ENCODE measurements at places on chromosomes 12 and 14. TPM values are rescaled to one million over a fixed set of nuclear protein-coding genes. Genes with fewer than 3 reads are reported as not detected.

REC8 gene
- polyA plus RNA-seq: 1.8 TPM

GRIN2B gene
- polyA plus RNA-seq: 0.69 TPM

KLRF1 gene
- polyA plus RNA-seq: not detected

ADSS1 gene
- 4.1 TPM for polyA plus RNA-seq

CISTR gene
- polyA plus RNA-seq: not detected

CLEC9A gene
- not detected for polyA plus RNA-seq

ENDOU gene
- polyA plus RNA-seq: not detected

TCL1B gene
- polyA plus RNA-seq: not detected

OTOGL gene
- polyA plus RNA-seq: 0.07 TPM

APOF gene
- not detected for polyA plus RNA-seq

GRCh38 chr12:65889144-65889880, 65.0 kb downstream of the HMGA2 start:
- DNase-seq: no peak

GRCh38 chr12:42960087-42960527, 370.6 kb upstream of the PRICKLE1 start:
- DNase-seq: no peak

DNA sequence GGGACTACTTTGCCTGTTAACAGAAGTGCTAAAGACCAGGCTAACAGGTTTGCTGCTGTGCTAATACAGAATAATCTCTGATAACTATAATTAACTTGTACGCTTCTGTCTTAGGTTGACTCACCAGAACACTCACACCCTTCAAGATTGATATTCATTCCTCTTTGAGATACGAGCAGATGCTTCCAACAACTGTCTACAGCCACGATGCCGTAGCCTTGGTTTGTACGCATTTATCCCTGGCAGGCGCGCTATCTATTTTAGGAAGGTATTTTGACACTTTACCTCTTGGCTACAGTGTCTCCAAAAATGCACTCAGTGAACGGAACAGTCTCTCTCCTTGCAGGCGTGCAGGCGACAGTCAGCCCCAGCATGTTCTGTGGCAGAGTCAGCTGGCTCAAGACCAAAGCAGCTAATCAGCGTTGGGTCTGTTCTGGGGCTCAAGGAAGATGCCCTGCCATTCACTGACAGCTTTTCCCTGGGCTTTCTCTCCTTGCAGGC, 146.4 kb upstream of the PRICKLE1 start:
- no peak for DNase-seq

DNA sequence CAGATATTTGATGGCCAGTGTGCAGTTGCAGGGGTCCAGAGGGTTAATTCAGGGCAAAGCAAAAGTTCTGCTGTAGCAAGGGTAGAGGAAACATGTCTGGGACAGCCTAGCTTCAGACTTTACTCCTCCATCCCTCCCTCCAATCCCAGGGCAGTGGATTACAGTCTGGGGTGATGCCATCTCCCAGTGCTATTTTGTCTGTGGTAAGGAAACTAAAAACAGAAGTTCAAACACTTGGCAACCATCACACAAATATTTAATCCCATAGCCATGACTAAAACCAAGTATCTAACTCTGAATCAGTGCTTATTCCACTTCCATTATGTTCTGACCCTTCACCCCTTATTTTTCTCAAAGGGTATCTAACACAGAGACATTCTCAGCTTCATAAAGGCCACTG, 61.8 kb downstream of the PIK3C2G start:
- no peak for DNase-seq

GRCh38 chr12:40903040-40903439, 210.8 kb downstream of the CNTN1 start:
- no peak for DNase-seq

DNA sequence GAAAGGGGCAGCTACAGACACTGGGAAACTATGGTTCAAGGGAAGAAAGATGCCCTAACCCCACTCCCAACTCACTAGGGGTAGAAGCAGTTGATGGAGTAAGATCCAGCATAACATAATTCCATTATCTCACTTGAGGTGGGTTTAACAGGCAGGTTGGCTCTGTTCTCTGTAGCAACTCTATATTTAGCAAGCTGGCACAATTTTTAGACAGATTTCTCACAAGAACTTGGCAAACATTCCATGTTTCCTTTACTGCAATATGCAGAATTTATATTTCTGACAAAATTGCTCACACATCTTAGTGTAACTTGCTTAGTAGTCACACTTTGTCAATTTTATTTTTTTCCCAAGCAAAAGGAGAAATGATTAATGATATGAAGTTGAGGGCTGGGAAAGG, 475.4 kb downstream of the RMST start:
- no peak for DNase-seq

GRCh38 chr12:116353958-116354357, 76.5 kb upstream of the MED13L start:
- DNase-seq: no peak

- no peak for DNase-seq
Measured at GRCh38 chr12:234019-234418, 20.1 kb upstream of the SLC6A12 start.

- no peak for DNase-seq
Measured at GRCh38 chr12:24386836-24387235, 437.4 kb upstream of the SOX5 start.

- no peak for DNase-seq
Measured at GRCh38 chr12:5085896-5086295, 42.2 kb downstream of the KCNA5 start.

DNA sequence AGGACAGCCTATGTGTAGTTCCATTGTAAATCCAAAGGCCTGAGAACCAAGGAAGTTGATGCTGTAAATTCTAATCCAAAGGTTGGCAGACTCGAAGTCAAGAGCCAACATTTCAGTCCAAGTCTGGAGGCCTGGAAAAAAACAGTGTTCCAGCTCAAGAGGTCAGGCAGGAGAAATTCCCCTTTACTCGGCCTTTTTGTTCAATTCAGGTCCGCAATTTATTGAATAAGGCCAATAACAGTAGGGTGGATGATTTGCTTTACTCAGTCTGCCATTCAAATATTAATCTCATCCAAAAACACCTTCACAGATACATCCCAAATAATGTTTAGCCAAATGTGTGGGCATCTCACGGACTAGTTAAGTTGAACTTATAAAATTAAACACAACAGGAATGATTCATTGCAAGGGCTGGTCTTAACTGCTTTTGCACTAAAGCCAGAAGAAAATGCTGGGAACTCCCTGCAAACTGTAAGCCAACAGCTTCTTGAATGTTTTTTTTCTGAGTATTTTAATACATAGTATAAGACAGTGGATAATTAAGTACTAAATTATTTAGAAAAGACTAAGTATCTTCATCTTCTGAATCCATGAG, 197.4 kb upstream of the GARIN6 start:
- no peak for DNase-seq

DNA sequence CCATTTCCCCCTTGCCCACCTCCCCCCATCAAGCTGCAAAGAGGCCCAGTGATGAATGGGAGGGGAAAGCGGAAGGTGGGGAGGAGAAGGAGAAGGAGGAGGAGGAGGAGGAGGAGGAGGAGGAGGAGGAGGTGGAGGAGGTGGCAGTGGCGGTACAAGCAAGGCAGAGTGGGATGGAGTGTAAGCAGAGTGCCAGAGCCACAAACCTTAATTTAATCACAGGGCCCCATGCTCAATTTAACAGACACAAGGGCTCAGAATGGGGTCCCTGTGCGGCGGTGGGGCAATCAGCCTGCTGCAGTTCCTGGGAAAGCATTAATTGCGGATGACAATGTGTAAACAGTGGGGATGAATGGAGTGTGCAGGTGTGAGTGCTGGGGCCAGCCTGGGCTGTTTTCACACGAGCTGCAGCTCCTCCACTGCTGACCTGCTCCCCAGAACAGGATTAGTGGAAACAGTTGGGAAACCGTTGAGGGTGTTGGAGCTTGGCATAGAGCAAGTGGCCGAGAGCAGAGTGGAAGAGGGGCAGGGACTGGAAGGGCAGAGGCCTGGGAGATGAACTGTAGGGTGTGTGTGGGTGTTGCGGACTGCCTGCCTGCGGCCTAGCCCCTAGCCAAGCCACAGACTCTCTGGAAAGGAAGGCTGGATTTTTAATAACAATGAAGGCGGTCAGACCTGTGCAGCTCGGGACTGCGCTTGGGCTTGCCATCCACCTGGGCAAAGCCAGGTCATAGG, 36.4 kb upstream of the SMOC1 start:
- DNase-seq: no peak

DNA sequence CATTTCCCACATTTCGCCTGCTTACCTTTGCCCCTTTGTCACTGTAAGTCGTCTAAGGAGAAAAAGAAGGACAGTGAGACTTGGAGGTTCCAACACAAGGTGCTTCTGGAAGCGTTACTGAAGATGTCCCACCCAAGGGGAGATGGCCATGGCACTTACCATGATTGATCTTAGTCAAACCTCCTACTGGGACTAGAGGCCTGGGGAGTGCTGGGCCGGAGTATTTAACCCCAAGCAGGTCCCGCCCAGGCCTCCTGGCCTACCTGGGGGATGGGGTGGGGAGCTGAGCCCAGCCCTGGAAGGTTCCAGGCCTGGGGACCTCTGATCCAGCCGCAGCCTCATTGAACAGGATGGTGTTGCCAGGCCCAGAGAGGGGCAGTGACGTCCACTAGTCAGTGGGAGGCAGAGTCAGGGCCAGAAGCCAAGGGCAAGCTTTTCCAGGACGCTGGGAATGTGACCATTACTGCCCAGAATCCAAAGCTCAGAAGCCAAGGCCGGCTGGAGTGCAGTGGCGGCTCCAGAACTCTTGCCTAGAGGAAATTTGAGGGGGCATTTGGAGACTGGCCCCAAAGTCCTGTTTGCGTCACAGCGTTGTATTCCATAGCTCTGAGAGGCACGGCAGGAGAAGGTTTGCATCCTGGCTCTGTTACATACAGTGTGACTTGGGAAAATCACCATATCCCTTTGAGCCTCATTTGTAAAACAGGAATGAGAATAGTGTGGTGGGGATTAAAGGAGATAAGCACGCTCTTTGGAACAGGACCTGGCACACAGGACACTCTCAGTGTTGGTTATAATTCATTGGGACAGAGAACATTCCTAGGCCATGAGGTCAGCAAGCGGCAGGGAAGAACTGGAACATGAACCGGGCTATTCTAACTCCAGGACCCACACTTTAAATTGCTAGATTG, at the start of gene HPD:
Gene HPD (minus strand): TSS at position 198 of the 911 bp plus-strand sequence. CDS start 36 bp downstream, at position 162.
- peak; percentile 92 for DNase-seq

- DNase-seq: no peak
Measured at GRCh38 chr12:47527816-47528215, 178.0 kb downstream of the RPAP3 start.

- no peak for DNase-seq
Measured at GRCh38 chr14:71620401-71620800, 311.8 kb upstream of the RGS6 start.

GRCh38 chr14:89377544-89377943, 39.5 kb downstream of the FOXN3 start:
- no peak for DNase-seq

- no peak for DNase-seq
Measured at GRCh38 chr12:14693116-14693515, 3.3 kb downstream of the GUCY2C start.

DNA sequence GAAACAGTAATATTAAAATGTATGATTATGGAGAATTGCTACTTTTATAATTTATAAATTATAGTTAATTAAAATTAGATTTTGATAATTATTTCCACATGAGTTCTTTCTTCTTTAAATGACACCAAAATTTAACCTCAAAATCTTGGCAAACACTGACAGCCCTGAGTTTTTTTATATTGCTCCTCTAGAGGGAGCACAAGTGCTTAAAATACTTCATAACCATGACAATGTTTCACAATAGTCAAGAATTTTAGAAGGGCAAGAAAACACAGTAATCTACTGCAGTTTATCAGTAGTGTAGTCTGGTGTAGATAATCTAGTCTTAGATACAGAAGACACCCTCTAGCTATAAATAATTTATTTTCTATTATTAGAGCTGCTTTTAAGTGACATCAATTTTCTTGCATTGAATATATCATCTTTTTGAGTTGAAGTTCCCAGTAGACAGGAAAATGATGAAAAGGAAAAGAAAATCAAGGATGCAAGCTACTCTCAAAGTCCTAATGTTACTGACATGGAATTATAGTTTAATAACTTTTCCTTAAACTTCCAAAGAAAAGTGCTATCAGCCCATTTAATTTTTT, 14.3 kb upstream of the PTGER2 start:
- no peak for DNase-seq

DNA sequence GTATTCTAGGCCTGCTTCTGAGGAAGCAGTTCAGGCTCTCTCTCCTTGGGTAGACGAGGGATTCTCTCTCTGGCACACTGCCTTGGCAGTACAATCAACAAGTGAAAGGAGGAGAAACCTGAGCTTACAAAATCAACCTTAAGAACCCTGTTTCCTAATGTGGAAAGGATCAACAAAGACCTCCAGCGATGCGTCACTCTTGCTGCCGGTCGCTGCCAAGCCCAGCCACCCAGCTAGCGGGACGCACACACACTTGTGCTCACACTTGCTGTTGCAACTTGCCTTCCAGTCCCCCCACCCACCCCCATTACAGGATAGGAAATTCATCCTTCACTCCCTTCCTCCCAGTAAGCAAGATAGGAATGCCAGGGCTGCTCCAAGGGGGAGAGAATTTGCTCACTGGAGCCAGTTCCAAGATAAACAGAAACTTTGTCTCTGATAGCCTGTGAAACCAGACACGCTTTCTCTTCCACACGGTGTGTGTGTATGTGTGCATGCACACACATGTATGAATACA, 144.3 kb downstream of the BCL11B start:
- DNase-seq: peak; percentile 64

DNA sequence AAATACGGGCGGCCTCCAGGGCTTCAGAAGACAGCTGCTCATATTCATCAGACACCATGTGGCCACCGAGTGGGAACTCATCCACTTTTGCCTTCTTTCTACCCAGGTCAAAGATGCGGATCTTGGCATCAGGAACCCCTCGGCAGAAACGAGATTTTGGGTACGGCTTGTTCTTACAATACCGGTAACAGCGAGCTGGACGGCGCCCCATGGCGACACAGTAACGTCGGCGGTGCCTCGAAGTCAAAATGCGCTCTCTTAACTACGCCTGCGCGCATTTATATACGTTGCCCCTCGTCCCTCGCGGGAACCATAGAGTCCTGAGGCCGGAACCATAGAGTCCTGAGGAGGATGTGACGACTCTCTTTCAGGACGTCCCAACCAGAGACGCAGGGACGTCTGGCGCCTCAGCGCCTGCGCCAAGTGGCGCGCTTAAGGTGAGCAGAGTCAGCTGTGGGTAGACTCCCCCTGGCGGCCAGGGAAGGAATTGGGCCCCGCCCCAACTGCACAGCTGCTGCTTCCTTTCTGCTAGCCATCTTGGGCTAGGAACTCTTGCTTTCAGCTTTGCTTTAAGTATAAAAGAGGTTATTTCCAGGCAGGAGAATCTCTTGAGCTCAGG, at the start of gene RPL10L:
Gene RPL10L (minus strand): TSS at position 256 of the 619 bp plus-strand sequence. CDS start 45 bp downstream, at position 211.
- DNase-seq: no peak

GRCh38 chr14:59633486-59633885, 56.9 kb upstream of the CCDC175 start:
- DNase-seq: no peak

- DNase-seq: no peak
Measured at GRCh38 chr14:99344051-99344758, 72.2 kb upstream of the BCL11B start.

- no peak for DNase-seq
Measured at GRCh38 chr14:89858089-89858488, 96.4 kb downstream of the EFCAB11 start.

DNA sequence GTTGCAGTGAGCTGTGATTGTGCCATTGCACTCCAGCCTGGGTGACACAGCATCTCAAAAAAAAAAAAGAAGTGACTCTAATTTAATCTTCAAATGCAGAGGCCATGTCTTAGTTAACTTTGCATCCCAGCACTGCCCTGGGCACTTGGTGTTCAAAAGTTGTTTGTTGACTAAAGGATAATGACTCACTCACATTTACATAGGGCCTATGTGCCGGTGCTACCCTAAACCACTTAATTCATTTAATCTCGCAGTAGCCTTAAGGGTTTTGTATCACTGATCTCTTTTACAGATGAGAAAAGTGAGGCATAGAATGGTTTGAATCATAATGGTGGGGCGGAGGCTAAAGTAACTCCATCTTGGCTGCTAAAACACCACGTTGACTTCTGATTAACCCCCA, 23.7 kb downstream of the MFAP5 start:
- DNase-seq: no peak

All from sigmoid colon (tissue), 7 donors.